B cell (primary cell): ENCODE measurements at places on chromosomes 16 and 17. TPM values are rescaled to one million over a fixed set of nuclear protein-coding genes. Genes with fewer than 3 reads are reported as not detected.

NGFR gene
- 0.27 and 0.31 TPM in 2 replicates for polyA plus RNA-seq

MT4 gene
- not detected in 2 replicates for polyA plus RNA-seq

CD300H gene
- polyA plus RNA-seq, result 0.58 and 0.98 TPM in 2 replicates

ZACN gene
- polyA plus RNA-seq, result 0.35 and 0.45 TPM in 2 replicates

HOXB3 gene
- polyA plus RNA-seq, result 1.4 and 3.0 TPM in 2 replicates

ERBB2 gene
- 3.2 and 4.6 TPM in 2 replicates for polyA plus RNA-seq

VKORC1 gene
- polyA plus RNA-seq, result 22.3 and 31.8 TPM in 2 replicates

PKD1 gene
- 97.6 and 100 TPM in 2 replicates for polyA plus RNA-seq

NPIPA7 gene
- polyA plus RNA-seq, result 26.8 and 41.4 TPM in 2 replicates

C16orf92 gene
- not detected in 2 replicates for polyA plus RNA-seq

PLA2G15 gene
- 6.1 and 9.6 TPM in 2 replicates for polyA plus RNA-seq

FKBP10 gene
- 0.21 and 0.40 TPM in 2 replicates for polyA plus RNA-seq

TERB1 gene
- polyA plus RNA-seq, result not detected in 2 replicates

DLG4 gene
- 2.0 and 2.5 TPM in 2 replicates for polyA plus RNA-seq

CACNG1 gene
- polyA plus RNA-seq, result not detected in 2 replicates

SOX9 gene
- polyA plus RNA-seq, result 0.03 TPM in 1 of 2 replicates, not detected in the other

MAPT gene
- 0.13 and 0.27 TPM in 2 replicates for polyA plus RNA-seq

ASGR1 gene
- polyA plus RNA-seq, result 0.43 and 0.46 TPM in 2 replicates

C1QTNF8 gene
- polyA plus RNA-seq, result not detected in 2 replicates

DEXI gene
- polyA plus RNA-seq, result 6.7 and 9.1 TPM in 2 replicates

ACE gene
- polyA plus RNA-seq, result 0.71 and 2.6 TPM in 2 replicates

TP53TG3C gene
- not detected in 2 replicates for polyA plus RNA-seq

SSTR5 gene
- polyA plus RNA-seq, result not detected in 2 replicates

PLA2G10 gene
- not detected in 2 replicates for polyA plus RNA-seq

CDYL2 gene
- 0.59 and 0.66 TPM in 2 replicates for polyA plus RNA-seq

PRSS22 gene
- polyA plus RNA-seq, result not detected in 2 replicates

CBX2 gene
- polyA plus RNA-seq, result 0.09 and 0.10 TPM in 2 replicates

ORC6 gene
- polyA plus RNA-seq, result 4.8 and 7.7 TPM in 2 replicates

HOXB5 gene
- polyA plus RNA-seq, result not detected in 2 replicates

ADAD2 gene
- polyA plus RNA-seq, result 0.06 and 0.14 TPM in 2 replicates

CHD9 gene
- polyA plus RNA-seq, result 12.2 and 19.2 TPM in 2 replicates

OR4D1 gene
- polyA plus RNA-seq, result 0.01 and 0.03 TPM in 2 replicates

DPEP3 gene
- 1.9 and 3.1 TPM in 2 replicates for polyA plus RNA-seq

LRRC36 gene
- 0.98 and 1.5 TPM in 2 replicates for polyA plus RNA-seq

RNU2-1 gene
- not detected in 2 replicates for polyA plus RNA-seq

RNF222 gene
- polyA plus RNA-seq, result 2.6 and 3.0 TPM in 2 replicates

ZNF598 gene
- polyA plus RNA-seq, result 61.1 and 61.5 TPM in 2 replicates

PSMB10 gene
- 127 and 176 TPM in 2 replicates for polyA plus RNA-seq

NPIPA3 gene
- 1.4 and 12.2 TPM in 2 replicates for polyA plus RNA-seq

PSMC3IP gene
- 2.8 and 3.2 TPM in 2 replicates for polyA plus RNA-seq

GLTPD2 gene
- not detected in 2 replicates for polyA plus RNA-seq

KRT20 gene
- polyA plus RNA-seq, result not detected in 2 replicates

ABCC12 gene
- not detected in 2 replicates for polyA plus RNA-seq

ALOX15B gene
- polyA plus RNA-seq, result 0.03 TPM in 1 of 2 replicates, not detected in the other

FGF11 gene
- 2.7 and 3.3 TPM in 2 replicates for polyA plus RNA-seq

LIMD2 gene
- polyA plus RNA-seq, result 1,105 and 1,396 TPM in 2 replicates

ODAD4 gene
- polyA plus RNA-seq, result not detected in 2 replicates
